CD4-positive, alpha-beta memory T cell (primary cell): ENCODE measurements at places on chromosomes 3 and 15. TPM values are rescaled to one million over a fixed set of nuclear protein-coding genes. Genes with fewer than 3 reads are reported as not detected.
A peak's percentile ranks its signal among the peaks of the same experiment; 100 is the strongest.

DNA sequence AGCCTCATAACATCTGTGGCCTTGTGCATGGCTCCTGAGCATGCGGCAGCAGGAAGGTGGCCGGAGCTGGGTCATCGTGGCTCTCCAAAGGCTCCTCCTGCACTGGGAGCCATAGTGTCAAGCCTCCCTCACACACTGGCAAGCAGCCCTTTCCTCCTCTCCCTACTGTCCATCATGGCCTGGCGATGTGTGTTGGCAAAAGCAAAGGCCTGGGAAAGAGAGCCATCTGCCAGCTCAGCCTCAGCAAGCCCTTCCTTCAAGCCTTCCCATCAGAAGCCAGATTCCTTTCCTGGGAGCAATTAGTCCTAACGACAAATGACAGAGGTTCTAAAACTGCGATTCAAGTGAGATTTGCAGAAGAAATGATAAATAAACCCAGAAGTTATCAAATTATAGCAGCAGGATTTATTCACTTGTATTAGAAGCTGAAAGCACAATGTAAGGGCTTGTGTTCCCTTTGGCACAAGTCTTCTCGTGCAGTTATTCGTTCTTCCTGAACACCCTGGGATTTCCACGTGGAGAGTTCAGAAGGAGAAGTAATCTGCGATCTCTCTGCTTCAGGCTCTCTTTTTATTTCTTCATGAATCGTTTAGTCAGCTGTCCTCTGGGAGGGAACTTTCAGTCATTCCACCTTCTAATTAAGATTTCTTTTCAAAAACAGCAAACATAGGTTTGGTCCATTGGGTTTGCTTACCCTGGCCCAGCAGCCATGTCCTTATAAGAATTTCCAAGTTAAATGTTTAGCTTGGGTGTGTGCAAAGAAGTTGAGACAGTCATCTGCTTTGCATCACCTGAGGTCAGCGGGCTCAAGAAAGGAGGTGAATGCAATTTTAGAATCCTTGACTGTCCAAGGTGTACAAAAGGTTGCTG, 110.3 kb upstream of the TMC3 start:
- no peak overlapping the region for H3K4me3 ChIP-seq
- no peaks in the 10 kb centered on the region for H3K36me3 ChIP-seq
- H3K27me3 ChIP-seq: no peaks in the 10 kb centered on the region
- no peak for DNase-seq

The PRR20G gene
- not detected for total RNA-seq

- H3K36me3 ChIP-seq: no peaks in the 10 kb centered on the region
- H3K4me1 ChIP-seq: no peaks in the 10 kb centered on the region
- no peaks in the 10 kb centered on the region for H3K27me3 ChIP-seq
- no peak for DNase-seq
- no peak overlapping the region for H3K27ac ChIP-seq
Observed at GRCh38 chr3:67176396-67176795, 178.3 kb downstream of the KBTBD8 start.

- peaks cover 37% of the 10 kb centered on the region for H3K4me1 ChIP-seq
- H3K27me3 ChIP-seq: no peaks in the 10 kb centered on the region
- H3K4me3 ChIP-seq: peak overlapping the region; percentile 63
- peak overlapping the region; percentile 66 for H3K27ac ChIP-seq
- peak; percentile 66 for DNase-seq
Observed at GRCh38 chr3:51942603-51943450, 664 bp downstream of the PARP3 start.

The C2CD4A gene
- total RNA-seq: 0.11 TPM

The HTR3E gene
- total RNA-seq: not detected

The P2RY13 gene
- total RNA-seq: not detected

- H3K27ac ChIP-seq: no peak overlapping the region
- no peak for DNase-seq
- no peaks in the 10 kb centered on the region for H3K27me3 ChIP-seq
- no peaks in the 10 kb centered on the region for H3K36me3 ChIP-seq
Observed at GRCh38 chr3:146589899-146590508, 15.1 kb downstream of the PLSCR5 start.

DNA sequence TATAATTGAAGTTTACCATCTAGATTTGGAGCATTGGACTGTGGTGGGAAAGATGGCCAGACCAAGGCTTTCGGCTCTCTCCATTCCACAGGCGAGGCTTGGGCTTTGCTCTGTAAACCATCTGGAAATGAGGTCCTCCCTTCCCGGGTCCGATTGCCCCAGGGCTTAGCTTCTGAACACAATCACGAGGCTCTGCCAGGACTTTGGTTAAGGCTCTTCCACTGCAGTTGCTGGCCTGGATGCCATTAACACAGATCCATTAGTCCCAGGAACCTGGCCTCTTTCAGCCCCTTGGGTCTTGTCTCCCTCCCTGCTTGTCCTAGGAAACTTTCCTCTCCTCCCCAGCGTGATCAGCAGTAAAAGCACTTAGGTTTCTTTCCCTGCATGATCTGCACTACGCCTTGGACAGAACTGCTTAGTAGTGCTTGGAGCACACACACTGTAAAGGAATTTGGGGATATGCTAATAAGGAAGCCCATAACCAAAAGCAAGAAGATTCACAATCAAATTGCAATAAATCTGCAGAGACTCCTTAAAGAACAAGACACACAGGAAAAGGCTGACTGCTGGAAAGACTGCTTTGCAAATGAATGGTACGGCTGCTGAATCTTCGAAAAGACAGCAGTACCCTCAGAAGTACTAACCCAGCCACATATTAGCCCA, 154.3 kb downstream of the ECT2 start:
- no peaks in the 10 kb centered on the region for H3K4me1 ChIP-seq
- no peak overlapping the region for H3K4me3 ChIP-seq
- H3K36me3 ChIP-seq: no peaks in the 10 kb centered on the region
- no peaks in the 10 kb centered on the region for H3K27me3 ChIP-seq
- no peak for DNase-seq

- no peaks in the 10 kb centered on the region for H3K4me1 ChIP-seq
- no peaks in the 10 kb centered on the region for H3K27me3 ChIP-seq
- no peak overlapping the region for H3K27ac ChIP-seq
- no peak overlapping the region for H3K4me3 ChIP-seq
- H3K36me3 ChIP-seq: no peaks in the 10 kb centered on the region
- DNase-seq: peak; percentile 15
Observed at GRCh38 chr15:33215941-33216872, 21.7 kb upstream of the FMN1 start.

The IQCF5 gene
- total RNA-seq: not detected

DNA sequence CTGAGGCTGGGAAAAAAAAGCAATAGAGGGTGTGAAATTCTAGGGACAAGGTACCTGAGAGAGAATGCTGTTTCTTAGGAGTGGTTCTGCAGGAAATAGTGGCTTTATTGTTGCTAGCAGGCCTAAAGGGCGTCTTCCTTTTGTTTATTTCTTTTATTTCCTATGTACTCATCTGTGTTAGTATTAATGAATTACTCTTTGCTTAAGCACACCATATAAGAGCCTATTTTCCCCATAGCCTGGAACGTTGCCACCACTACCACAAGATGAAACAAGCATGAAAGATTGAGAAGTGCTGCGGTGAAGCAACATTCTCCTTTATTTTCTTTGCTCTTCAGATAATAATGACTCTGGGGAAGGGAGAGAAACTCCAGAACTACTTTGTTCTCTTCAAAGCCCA, 21.3 kb upstream of the GOLIM4 start:
- no peak for DNase-seq
- no peaks in the 10 kb centered on the region for H3K4me1 ChIP-seq
- H3K4me3 ChIP-seq: no peak overlapping the region
- H3K27me3 ChIP-seq: no peaks in the 10 kb centered on the region
- no peaks in the 10 kb centered on the region for H3K36me3 ChIP-seq

GRCh38 chr3:180278583-180279188, 241.9 kb upstream of the PEX5L start:
- no peaks in the 10 kb centered on the region for H3K36me3 ChIP-seq
- H3K27me3 ChIP-seq: no peaks in the 10 kb centered on the region
- no peaks in the 10 kb centered on the region for H3K4me1 ChIP-seq
- no peak for DNase-seq
- no peak overlapping the region for H3K27ac ChIP-seq

The SPINK8 gene
- not detected for total RNA-seq

GRCh38 chr15:63818191-63818590, 15.6 kb downstream of the HERC1 start:
- no peak for DNase-seq
- H3K27ac ChIP-seq: no peak overlapping the region
- H3K27me3 ChIP-seq: no peaks in the 10 kb centered on the region
- peaks cover 90% of the 10 kb centered on the region for H3K4me1 ChIP-seq
- H3K36me3 ChIP-seq: no peaks in the 10 kb centered on the region
- H3K4me3 ChIP-seq: no peak overlapping the region

DNA sequence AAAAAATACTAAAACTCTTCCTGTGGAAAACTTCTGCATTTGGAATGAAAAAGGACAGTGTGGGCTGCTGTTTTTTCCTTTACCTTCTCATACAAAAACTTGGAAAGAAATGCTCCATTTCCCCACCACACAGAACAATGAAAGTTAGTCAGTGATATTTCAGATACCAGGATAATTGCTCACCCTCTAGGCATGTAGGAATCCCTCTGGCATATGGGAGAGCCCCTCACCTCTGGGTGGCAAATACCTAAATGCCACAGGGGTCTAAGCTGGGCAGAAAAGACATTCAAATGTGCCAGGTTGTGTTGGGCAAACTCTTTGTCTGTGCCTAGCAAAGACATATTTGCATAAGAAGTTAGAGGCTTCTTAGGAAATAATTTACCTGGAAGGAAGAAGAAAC, 560.3 kb upstream of the NR2F2 start:
- no peak for DNase-seq
- no peaks in the 10 kb centered on the region for H3K4me1 ChIP-seq
- H3K4me3 ChIP-seq: no peak overlapping the region
- H3K27me3 ChIP-seq: no peaks in the 10 kb centered on the region
- no peak overlapping the region for H3K27ac ChIP-seq
- no peaks in the 10 kb centered on the region for H3K36me3 ChIP-seq

GRCh38 chr3:6189384-6189783, 671.5 kb upstream of the GRM7 start:
- H3K27me3 ChIP-seq: no peaks in the 10 kb centered on the region
- no peak overlapping the region for H3K4me3 ChIP-seq
- DNase-seq: no peak

- no peak overlapping the region for H3K4me3 ChIP-seq
- no peak overlapping the region for H3K27ac ChIP-seq
- no peaks in the 10 kb centered on the region for H3K36me3 ChIP-seq
Observed at GRCh38 chr3:167740961-167741587, 5.6 kb downstream of the SERPINI1 start.

GRCh38 chr3:184713040-184713355, 1.1 kb upstream of the MAGEF1 start:
- H3K4me1 ChIP-seq: peaks cover 21% of the 10 kb centered on the region
- H3K36me3 ChIP-seq: no peaks in the 10 kb centered on the region
- no peaks in the 10 kb centered on the region for H3K27me3 ChIP-seq
- no peak overlapping the region for H3K4me3 ChIP-seq
- no peak overlapping the region for H3K27ac ChIP-seq

The FYCO1 gene
- 43.3 TPM for total RNA-seq

GRCh38 chr3:129555153-129555550, 12.2 kb downstream of the H1-8 start:
- H3K4me1 ChIP-seq: peaks cover 8% of the 10 kb centered on the region
- H3K4me3 ChIP-seq: no peak overlapping the region
- no peaks in the 10 kb centered on the region for H3K27me3 ChIP-seq

GRCh38 chr3:156685198-156685597, 10.8 kb downstream of the TIPARP start:
- H3K36me3 ChIP-seq: peaks cover 5% of the 10 kb centered on the region
- H3K4me1 ChIP-seq: peaks cover 99% of the 10 kb centered on the region
- H3K27ac ChIP-seq: no peak overlapping the region
- H3K4me3 ChIP-seq: no peak overlapping the region
- no peaks in the 10 kb centered on the region for H3K27me3 ChIP-seq

The ZCWPW2 gene
- total RNA-seq: 0.61 TPM

DNA sequence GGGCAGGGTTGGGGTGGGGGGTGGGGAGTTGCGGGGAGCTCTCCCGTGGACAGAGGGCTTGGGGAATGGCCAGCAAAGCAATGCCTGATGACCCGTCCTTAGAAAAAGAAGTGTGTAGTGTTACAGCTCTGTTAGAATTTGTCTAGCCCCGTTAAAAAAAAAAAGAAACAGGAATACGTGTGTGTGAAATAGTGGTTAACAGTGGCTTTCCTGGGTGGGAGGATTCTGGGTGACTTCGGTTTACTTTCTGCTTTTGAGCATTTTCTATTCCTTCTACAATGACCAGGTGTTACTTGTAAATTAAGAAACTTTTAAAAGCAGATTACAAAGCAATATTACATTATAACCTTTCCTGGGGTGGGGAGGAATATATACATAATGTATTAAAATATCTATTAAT, 25.0 kb downstream of the H1-8 start:
- no peaks in the 10 kb centered on the region for H3K36me3 ChIP-seq
- no peak overlapping the region for H3K27ac ChIP-seq
- no peaks in the 10 kb centered on the region for H3K27me3 ChIP-seq
- H3K4me1 ChIP-seq: no peaks in the 10 kb centered on the region

DNA sequence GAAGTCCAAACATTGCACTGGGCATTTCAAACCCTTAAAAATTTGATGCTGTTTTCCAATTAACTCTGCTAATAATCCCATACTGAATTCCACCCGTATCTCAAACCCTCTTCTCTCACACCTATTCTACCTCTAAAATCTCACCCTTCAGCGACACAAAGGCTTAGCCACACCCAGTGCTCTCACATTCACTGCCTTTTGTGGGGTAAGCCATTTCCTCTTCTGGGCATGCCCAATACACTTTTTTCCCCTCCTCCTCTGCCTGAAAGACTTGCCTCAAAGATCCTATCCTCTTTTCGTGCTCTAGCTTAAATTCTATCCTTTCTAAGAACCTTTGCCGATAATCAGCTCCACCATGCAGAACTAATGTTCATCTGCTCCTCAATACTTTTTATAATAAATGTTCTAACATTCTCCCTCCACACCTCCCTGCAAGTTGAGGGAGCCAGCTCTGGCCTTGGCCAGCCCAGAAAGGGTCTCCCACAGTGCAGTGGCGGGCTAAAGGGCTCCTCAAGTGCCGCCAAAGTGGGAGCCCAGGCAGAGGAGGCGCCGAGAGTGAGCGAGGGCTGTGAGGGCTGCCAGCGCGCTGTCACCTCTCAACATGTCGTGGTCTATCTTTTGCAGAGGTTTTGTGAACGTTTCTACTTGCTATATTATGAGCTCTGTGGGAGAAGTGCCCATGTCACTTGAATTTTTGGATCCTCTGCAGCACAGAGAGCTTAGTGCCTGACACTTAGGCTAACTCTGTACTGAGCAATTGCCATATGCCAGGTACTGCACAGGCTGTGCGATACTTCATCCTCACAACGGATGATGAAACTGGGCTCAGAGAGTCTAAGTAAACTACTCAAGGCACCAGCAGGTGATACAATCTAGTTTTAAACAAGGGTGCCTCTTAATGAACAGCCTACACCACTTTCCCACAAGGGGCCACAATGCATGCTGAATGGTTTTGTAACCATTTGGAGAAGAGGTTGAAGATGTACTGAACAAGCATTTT, 53.6 kb upstream of the BCL6 start:
- H3K36me3 ChIP-seq: no peaks in the 10 kb centered on the region
- H3K27ac ChIP-seq: no peak overlapping the region
- no peak for DNase-seq
- peak overlapping the region; percentile 16 for H3K4me3 ChIP-seq
- H3K27me3 ChIP-seq: no peaks in the 10 kb centered on the region
- peaks cover 52% of the 10 kb centered on the region for H3K4me1 ChIP-seq

The MYRIP gene
- total RNA-seq: not detected
